ENCODE measurements at places on chromosomes 2 and 18. TPM values are rescaled to one million over a fixed set of nuclear protein-coding genes. Genes with fewer than 3 reads are reported as not detected.

PLB1 gene
- total RNA-seq, result 0.61 TPM

POTEC gene
- not detected for total RNA-seq

DNA sequence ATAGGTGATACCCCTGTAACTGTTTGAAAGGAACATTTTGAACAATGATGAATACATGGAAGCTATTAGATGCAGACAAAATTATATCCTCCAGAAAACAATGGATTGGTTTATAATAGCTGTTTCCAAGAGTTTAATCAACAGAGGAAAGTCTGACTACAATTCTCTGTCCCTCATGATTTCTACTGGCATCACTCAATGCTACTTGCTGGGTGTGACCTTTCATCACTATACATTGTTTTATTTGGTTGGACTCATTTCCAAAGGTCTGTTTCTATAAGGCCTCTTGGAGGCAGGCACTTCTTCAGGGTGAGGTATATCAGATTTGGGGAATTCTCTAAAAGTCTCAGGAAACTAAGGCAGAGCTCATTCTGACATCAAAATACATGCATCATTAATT, 636.1 kb upstream of the SLC8A1 start:
- ATAC-seq, result no peak

PRKAG3 gene
- not detected for total RNA-seq

DNA sequence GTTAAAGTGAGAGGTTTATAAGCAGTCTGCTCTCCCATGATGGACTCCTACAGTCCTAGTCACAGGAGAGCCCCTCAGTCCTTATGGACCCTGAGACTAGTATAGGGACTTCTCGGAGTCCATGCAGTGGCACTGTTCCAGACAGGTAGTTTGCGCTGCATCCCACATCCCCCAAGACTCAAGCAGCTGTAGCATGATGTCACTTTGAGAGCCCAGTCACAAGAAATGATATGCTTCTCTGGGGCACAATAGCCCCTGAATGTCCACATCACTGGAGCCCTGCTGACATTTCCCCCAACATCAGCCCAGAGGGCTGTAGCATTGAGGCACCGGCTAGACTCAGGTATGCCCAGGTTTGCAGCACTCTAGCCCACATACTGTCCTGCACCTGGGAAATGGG, 220.1 kb downstream of the OTX1 start:
- no peak for ATAC-seq

C2orf66 gene
- 0.43 TPM for total RNA-seq

DNA sequence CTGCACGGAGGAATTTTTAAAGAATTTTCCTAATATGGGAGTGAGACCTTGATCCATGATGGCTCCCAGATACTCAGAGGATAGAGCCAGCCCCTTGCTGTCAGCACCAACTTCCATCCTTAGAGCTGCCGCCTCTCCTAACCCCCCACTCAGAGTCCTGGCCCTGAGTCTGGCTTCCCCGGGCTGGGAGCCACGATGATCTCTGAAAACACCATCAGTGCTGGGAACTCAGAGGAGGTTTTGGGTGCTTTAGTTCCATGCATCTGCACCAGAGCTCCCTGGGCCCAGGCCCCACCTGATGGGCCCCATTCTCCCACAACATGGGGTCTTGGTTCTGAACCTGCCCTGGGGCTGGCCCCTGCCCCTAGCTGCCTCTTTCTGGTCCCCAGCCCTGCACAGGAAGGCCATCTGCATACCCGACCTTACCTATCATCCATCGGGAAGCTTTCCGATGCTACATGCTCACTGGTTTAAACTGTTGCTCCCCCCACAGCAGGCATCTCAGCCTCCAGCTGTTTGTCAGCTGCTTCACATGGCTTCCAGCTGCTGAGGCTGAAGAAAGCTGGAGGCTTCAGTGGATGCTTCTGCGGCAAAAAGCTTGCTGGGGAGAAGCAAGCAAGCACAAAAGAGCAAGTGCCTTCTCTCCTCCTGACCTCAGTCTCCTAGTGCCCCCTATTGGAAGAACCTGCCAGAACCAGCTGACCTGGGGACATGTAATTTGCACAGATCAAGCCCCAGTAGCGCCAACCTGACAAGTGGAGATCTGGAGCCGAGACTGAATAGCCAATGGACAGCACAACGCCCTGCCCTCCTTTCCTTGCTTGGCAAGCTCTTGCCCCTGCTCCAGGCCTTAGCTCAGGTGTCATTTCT, 24.2 kb upstream of the RHOB start:
- peak; percentile 30 for ATAC-seq

DNA sequence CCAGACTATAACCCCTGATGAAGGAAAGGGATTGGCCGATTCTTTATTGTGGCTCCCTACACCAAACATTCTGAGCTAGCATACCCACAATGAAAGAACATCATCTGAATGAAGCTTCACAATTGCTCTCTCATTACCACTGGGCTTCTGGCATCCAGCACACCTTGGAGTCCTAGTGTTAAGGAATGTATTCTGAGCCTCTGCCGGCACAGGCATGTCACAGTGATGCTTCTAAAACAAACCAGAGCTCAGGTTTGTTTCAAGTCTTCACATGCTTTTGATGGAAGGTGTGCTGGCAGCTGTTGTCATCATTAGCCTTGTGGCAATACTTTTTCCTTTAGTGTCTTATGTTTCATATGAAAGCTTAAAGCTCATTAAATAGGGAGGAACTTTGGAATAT, 76.3 kb upstream of the RBBP8 start:
- ATAC-seq, result no peak

- peak; percentile 55 for ATAC-seq
These were observed 29.9 kb downstream of the ANO7 start for GRCh38 chr2:241218131-241219029.

DNA sequence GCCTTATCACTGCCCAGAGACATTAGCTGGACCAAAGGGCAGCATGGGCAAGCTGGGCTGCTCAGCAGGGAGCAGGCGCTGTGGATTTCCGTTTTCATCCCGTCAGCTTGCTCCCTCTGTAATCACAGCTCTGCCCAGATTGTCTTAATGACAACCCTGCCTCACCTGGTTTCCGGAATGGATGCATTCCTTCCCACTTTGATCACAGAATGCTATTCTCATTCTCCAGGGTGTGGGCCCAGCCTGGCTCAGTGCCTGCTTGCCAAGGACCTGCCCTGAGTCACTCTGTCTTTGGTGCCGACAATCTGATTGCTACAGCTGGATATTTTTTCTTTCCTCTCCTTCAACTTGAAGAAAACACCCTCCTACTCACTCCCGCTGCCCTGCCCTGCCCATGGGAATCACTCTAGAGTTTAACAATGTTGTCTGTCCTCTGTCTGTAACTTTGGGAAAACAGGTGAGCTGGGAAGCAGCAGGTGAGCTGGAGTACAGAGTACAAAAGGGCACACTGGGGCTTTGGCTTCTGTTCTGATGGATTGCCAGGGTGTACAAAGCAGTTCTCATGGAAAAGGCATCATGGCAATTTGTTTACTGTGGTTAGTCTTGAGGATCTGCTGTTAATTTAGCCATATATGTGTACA, 27.2 kb upstream of the FAM136A start:
- ATAC-seq, result no peak

GRCh38 chr2:8036366-8036765, 645.5 kb upstream of the ID2 start:
- ATAC-seq, result no peak

DNA sequence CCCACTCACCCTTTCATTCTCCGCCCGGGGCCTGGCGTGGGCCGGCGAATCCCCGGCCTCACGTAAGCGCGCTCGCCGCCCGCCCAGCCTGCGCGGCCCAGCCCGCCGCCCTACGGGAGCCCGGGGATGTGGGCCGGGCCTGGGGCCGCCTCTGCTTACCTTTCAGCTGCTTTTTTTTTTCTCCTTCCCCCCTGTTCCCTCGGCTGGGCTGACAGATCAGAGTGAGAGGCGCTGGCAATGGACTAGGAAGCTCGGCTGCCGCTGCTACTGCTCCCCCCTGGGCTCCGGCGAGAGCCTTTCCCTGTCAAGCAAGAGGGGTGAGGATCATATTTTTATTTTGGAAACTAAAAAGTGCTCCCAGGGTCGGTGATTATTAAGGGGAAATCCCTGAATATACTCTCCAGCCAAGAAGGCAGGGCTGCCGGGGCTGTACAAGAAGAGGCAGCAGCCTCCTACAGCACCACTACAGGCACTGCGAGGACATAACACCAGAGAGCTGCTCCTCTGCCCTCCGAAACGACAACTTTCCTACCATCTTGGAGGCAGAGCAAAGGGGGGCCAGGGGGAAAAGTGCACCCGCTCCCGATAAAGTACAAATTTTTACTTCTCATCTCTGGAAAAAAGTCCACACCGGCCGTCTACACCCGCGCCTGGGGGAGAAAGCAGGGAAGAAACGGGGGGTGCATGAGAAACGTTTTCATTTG, at the start of gene INO80D:
Gene INO80D (minus strand): TSS at position 433 of the 704 bp plus-strand sequence. CDS start 23,158 bp downstream, outside the sequence.
- peak; percentile 94 for ATAC-seq

GRP gene
- not detected for total RNA-seq

GRCh38 chr18:79944746-79945117, 6.7 kb downstream of the SLC66A2 start:
- ATAC-seq, result no peak

DNA sequence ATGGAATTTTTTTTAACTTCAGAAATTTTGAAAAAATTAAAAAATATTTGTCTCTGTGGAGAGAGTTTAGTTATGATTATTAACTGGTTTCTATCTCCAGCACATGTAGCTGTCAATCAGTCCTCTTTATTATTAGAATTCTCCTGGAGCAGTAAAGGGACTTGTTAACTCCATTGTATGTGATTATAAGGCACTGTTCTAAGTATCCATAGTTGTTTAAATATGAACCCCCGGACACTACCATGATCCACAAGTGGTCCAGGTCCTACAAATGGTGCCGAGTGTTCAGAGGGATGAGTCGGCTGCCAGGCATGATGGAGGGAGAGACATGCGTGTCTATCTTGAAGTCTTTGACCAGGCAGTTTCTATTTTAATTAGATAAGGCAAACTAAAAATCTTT, 492 bp downstream of the CHRNA1 start:
- ATAC-seq, result no peak

DNA sequence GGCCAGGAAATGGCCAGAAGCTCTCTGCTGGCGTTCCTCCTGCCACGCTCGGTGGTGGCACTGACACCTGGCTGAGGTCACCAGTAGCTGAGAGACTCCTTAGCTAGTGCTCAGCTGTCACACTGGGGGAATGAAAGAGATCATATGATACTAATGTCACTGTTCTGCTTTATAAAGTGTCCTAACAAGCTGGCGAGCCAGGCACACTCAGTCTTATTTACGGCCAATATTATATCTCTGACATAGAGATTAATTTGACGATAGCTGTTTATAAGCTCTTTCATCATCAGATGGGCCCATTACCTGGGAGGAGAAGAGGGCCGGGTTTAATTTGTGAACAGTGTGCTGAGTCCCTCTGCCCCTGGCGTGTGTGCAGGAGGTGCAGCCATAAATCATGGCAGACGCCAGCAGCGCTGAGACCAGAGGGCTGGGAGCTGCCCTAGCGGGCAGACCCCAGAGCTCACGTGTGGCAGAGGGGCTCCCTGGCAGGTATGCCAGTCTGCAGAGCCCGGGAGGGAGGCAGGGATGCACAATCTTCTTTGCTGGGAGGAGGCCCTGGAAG, 246.5 kb downstream of the HAUS1 start:
- no peak for ATAC-seq

GRCh38 chr2:63056107-63057050, 5.7 kb downstream of the OTX1 start:
- ATAC-seq, result no peak

SLC19A3 gene
- total RNA-seq, result not detected

DNA sequence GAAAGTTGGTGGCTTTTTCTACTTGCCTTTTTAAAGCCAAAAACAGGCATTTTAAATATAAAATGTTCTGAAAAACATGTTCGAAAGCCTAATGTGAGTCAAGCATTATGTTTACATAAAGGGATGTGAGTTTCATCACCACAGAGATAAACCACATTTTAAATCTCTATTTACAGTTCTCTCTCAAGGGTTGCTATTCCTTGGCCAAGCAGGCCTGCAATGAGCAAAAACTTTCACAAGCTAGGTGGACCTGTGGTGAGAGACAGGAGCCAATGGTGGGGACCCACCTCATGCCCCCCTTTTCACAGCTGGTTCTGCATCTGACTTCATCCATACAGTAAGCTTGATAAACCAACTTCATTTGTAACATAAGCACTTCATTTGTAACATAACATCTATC, 65.1 kb downstream of the CUL3 start:
- peak; percentile 86 for ATAC-seq

DNA sequence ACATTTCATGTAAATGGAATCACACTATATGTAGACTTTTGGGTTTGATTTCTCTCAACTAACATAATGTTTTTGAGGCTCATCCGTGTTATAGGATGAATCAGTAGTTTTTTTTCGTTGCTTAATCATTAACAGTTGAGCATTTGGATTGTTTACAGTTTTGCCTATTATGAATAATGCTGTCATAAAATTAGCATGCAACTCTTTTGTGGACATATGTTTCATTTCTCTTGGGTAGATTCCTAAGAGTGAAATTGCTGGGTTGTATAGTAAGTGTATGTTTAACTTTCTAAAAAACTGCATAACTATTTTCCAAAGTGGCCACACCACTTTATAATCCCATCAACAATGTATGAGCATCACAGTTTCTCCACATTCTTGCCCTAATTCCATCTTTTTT, 7.7 kb upstream of the RHBDD1 start:
- ATAC-seq, result peak; percentile 35

- peak; percentile 64 for ATAC-seq
These were observed 181.6 kb downstream of the BCL2 start for GRCh38 chr18:63137999-63138435.

Measured in activated T-helper 17 cell treated with anti-CD3 and anti-CD28 coated beads, Interleukin-2, amount 50 U/mL, for 72 hours (primary cell).